PC-3 (cell line): ENCODE measurements at places on chromosomes 16 and 17. TPM values are rescaled to one million over a fixed set of nuclear protein-coding genes. Genes with fewer than 3 reads are reported as not detected.

The AHSP gene
- total RNA-seq: not detected in 2 replicates

The TBC1D3C gene
- total RNA-seq: not detected in 2 replicates

The CHD3 gene
- total RNA-seq: 102 and 151 TPM in 2 replicates

The ACSF2 gene
- total RNA-seq: 69.3 and 72.7 TPM in 2 replicates

The CHST6 gene
- total RNA-seq: 0.35 and 0.91 TPM in 2 replicates

The NPIPB2 gene
- total RNA-seq: 2.4 and 2.8 TPM in 2 replicates

The CA5A gene
- not detected in 2 replicates for total RNA-seq

The MGAT5B gene
- total RNA-seq: 4.9 and 10.3 TPM in 2 replicates

The RAB26 gene
- total RNA-seq: 4.6 and 5.6 TPM in 2 replicates

The DNAI2 gene
- not detected in 2 replicates for total RNA-seq

The SULT1A2 gene
- 0.17 TPM in 1 of 2 replicates, not detected in the other for total RNA-seq

The SLC43A2 gene
- total RNA-seq: 6.2 and 17.1 TPM in 2 replicates

The SLC35G6 gene
- total RNA-seq: not detected in 2 replicates

The BTBD17 gene
- total RNA-seq: not detected in 2 replicates

The RMI2 gene
- 10.2 and 10.9 TPM in 2 replicates for total RNA-seq

The SYT17 gene
- total RNA-seq: 10.8 and 11.8 TPM in 2 replicates

The CTRB1 gene
- total RNA-seq: not detected in 2 replicates

The REXO5 gene
- 3.4 and 4.0 TPM in 2 replicates for total RNA-seq

The KCNG4 gene
- 0.04 TPM in 1 of 2 replicates, not detected in the other for total RNA-seq
